ENCODE measurements at places on chromosomes 12 and 14. TPM values are rescaled to one million over a fixed set of nuclear protein-coding genes. Genes with fewer than 3 reads are reported as not detected.

Gene ZFC3H1
- 8.3 TPM for total RNA-seq

Gene CPNE6
- total RNA-seq, result not detected

Gene CYP46A1
- total RNA-seq, result not detected

Gene RNASE7
- 5.5 TPM for total RNA-seq

Gene LTA4H
- total RNA-seq, result 129 TPM

Gene RD3L
- total RNA-seq, result not detected

Gene KRT72
- total RNA-seq, result not detected

Gene AICDA
- total RNA-seq, result not detected

Gene IL26
- total RNA-seq, result not detected

Gene ADCY6
- 5.7 TPM for total RNA-seq

Gene OTUB2
- total RNA-seq, result 2.4 TPM

Gene PDE6H
- not detected for total RNA-seq

Gene OR10AD1
- not detected for total RNA-seq

Gene MYO1H
- not detected for total RNA-seq

Gene BCAT1
- 28.9 TPM for total RNA-seq

Gene EXOC3L4
- not detected for total RNA-seq

Gene RAD9B
- total RNA-seq, result 0.19 TPM

Gene SDSL
- total RNA-seq, result 9.1 TPM

Gene SCN8A
- total RNA-seq, result 0.23 TPM

Gene RASSF9
- 2.7 TPM for total RNA-seq

Gene PTCSC3
- not detected for total RNA-seq

Gene ITPK1
- 58.5 TPM for total RNA-seq

Gene BMAL2
- total RNA-seq, result 75.8 TPM

Gene DEPDC4
- 0.62 TPM for total RNA-seq

Gene PMEL
- 1.8 TPM for total RNA-seq

Gene NPFF
- not detected for total RNA-seq

Gene STAC3
- total RNA-seq, result not detected

Gene TMEM253
- 0.31 TPM for total RNA-seq

Gene EFS
- total RNA-seq, result 10.1 TPM

Gene SSPN
- 0.57 TPM for total RNA-seq

Gene TESPA1
- not detected for total RNA-seq

Gene TAS2R43
- total RNA-seq, result not detected

Gene SLC6A15
- 37.3 TPM for total RNA-seq

Gene NGB
- not detected for total RNA-seq

Gene NKX2-1
- total RNA-seq, result not detected

Gene AQP6
- 0.47 TPM for total RNA-seq

Gene KRT73
- not detected for total RNA-seq

Gene AKAP5
- total RNA-seq, result not detected

Gene CACNA2D4
- total RNA-seq, result not detected

Gene DUSP16
- total RNA-seq, result 13.2 TPM

Gene KRT78
- 0.16 TPM for total RNA-seq

Data from hair follicular keratinocyte (primary cell).